ENCODE measurements at places on chromosomes 3 and 15.

DNA sequence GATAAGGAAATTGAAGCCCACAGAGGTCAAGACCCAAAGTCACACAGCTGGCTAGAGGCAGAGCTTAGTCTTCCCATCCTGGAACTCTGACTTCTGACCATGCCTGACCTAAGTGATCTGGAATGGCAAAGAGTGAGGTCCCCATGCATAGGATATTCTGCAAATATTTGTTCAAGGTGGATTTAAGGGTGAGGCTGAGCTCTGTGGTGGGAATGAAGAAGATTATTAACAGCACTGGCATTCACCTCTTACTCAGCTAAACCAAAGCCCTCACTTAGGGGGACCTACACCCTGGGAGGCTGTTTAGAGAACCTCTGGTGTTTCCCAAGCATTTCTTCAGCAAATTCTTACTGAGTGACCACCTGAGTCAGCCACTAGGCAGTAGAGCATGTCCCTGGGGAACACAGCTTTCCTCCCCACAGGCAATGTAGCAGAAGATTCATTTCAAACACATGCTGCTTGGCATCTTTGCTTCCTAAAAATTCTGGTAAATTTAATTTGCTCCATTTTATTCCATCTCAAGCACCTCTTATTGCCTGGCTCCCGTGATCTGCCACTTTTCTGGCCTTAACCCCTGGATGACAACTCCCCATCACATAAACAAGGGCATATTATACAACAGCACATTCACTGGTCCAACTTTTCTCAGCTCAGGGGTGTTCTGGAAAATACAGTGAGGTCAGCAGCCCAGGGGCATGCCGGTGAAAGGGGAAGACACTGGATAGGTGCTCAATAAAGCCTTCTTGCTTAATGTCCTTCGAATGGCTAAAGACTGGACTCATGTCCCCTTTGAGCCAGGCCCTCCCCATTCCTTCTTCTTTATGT is 176.0 kb downstream of the ABHD5 start:
- ATAC-seq, result no peak

- no peak for ATAC-seq
Observed at GRCh38 chr3:104519068-104519467, 847.6 kb upstream of the ALCAM start.

GRCh38 chr15:80140909-80141308 is 11.9 kb upstream of the FAH start:
- ATAC-seq, result no peak

DNA sequence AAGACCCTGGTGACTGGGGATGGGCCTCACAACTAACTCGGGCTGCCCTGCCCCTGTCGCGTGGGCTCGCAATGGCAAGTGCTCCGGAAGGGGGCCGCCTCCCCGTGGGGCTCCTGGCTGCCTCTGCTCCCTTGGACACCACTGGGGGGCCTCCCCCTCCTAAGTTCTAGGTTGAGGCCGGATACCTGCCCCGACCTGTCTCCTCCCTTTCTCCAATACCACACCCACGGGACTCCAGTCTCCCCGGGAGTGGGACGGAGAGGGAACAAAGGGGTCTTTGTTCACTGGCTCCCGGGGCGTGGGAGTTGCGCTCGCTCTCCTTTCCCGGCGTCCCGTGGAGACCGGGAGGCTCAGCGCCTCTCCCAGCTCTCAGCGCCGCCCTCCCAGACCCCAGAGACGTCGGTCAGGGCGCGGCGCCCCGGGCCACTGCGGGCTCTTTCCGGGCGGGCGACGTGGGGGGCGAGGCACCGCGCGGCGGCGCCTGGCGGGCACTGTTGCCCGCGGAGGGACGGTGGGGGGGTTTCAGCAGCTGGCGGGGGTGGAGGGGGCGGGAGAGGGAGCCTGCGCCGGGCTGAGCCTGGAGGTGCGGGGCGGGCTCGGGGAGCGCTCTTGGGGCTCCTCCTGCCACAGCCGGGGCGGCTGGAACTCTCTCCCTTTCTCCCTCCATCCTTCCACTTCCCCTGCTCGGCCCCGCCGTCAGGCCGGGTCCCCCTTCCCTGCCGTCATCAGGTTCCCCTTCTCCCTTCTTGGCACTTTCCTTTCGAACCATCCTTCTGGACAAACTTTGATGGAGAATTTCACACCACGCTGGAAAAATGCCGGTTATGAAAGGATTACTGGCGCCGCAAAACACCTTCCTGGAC is at the start of gene KCNH8:
Gene KCNH8 (plus strand): TSS at position 606 of the 863 bp plus-strand sequence. CDS start 210 bp downstream, at position 816.
- ATAC-seq, result no peak

DNA sequence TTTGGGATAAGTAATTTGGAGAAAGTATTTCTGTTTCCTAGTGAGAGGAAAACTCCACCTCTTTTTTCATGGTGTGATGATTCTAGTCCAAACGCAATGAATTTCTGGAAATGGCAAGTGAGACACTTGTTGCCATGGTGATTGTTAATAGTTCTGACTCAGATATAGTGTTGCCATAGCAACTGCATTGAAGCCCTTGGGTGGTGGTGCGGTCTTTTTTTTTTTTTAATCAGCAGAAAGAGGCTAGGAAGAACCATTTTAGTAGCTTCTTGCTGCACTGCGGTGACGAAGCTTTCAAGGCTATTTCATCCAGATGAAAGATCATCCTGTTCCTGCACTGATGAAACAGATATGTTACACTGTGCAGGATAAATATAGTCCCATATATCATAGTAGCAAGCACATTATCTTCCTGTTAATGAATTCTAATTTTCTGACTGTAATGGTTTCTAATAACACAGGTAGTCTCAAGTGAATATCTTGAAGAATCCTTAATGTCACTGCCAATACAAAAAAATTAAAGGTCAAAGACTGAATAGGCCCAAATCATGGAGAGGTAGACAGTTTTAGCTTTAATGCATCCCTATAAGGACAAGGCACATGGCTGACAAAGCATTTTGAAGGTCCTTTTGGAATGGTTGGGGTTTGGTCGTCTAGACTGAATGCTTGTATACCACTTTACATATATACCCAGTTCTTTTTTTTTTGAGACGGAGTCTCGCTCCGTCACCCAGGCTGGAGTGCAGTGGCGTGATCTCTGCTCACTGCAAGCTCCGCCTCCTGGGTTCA is 125.1 kb upstream of the ZBTB20 start:
- no peak for ATAC-seq

DNA sequence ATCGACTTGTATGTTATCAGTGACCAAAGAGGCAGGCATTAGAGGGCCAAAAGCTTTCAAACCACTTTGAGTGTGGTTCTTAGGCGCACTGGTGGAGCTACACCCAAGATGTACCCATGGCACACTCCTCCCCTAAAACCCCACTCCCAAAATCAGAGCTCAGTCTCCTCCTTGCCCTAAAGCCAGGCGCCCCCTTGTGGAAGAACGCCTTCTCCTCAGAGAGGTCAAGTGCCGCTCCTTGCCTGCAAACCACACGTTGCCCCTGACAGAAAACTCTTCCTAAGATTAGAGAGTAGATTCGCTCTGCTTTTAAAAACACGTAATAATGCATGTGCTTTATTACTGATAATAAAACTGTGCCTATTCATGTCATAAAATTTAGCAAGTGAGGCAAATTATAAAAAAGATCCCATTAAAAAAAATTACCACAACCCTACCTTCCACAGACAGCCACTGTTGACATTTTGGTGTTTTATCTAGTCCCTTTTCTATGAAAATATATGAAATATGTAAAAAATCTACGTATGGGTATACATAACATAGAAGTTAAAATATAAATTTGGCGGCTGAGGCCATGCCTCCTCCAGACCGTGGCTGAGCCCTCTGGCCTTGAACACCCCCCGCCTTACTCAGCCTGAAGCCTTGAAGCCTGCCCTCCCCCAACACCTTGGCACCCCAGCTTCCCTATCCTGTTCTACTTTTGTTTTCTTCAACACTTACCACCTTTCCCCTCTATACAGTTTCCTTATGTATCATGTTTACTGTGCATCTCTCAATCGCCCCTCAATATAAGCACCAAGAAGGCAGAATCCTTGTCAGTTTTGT is 33.5 kb downstream of the BCL2L10 start:
- ATAC-seq, result peak; percentile 68

- ATAC-seq, result no peak
Observed at GRCh38 chr3:123694366-123695087, 109.7 kb upstream of the HACD2 start.

DNA sequence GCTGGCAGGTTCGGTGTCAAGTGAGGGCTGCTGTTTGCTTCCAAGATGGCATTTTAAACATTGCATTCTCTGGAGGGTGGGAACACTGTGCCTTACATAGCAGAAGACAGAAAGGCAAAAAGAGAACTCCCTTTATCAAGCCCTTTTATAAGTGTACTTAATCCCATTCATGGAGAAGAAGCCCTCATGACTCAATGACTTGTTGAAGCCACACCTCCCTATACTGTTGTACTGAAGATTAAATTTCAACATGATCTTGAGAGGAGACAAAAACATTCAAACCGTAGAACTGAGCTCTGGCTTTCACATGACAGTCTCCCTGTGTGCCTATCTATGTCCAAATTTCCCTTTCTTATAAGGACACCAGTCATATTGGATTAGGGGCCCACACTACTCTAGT is 443.4 kb upstream of the CDIN1 start:
- no peak for ATAC-seq

Data from activated CD4-positive, CD25-positive, alpha-beta regulatory T cell treated with anti-CD3 and anti-CD28 coated beads, Interleukin-2, amount 50 U/mL, for 24 hours (primary cell).